ENCODE measurements at places on chromosomes 6 and 20.

DNA sequence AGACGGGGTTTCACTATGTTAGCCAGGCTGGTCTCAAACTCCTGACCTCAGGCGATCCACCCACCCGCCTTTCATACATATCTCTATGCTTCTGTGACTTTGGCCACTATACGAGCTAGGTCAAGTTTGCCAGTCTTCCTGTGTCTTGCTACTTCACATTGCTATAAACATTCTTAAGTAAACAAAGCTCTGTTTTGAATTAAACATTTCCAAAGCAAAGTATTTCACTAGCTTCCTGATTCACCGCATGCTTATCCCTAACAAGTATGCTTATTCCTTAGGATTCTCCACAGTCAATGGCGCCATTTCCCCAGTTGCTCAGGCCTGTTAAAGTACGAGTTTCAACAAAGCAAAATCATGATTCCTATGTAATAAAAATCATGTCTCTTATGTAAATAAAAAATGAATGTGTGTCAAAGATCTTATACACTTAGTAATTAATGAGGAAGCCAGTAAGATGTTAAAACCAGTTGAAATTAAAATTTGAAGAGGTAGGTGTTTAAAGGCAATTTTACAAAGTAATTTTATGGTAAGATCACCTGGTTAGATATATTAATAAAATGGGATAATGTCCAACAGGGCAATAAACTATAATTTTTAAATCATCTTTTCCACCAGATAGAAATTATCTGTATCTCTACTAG is 88.5 kb downstream of the PRKN start:
- no peak for DNase-seq

DNA sequence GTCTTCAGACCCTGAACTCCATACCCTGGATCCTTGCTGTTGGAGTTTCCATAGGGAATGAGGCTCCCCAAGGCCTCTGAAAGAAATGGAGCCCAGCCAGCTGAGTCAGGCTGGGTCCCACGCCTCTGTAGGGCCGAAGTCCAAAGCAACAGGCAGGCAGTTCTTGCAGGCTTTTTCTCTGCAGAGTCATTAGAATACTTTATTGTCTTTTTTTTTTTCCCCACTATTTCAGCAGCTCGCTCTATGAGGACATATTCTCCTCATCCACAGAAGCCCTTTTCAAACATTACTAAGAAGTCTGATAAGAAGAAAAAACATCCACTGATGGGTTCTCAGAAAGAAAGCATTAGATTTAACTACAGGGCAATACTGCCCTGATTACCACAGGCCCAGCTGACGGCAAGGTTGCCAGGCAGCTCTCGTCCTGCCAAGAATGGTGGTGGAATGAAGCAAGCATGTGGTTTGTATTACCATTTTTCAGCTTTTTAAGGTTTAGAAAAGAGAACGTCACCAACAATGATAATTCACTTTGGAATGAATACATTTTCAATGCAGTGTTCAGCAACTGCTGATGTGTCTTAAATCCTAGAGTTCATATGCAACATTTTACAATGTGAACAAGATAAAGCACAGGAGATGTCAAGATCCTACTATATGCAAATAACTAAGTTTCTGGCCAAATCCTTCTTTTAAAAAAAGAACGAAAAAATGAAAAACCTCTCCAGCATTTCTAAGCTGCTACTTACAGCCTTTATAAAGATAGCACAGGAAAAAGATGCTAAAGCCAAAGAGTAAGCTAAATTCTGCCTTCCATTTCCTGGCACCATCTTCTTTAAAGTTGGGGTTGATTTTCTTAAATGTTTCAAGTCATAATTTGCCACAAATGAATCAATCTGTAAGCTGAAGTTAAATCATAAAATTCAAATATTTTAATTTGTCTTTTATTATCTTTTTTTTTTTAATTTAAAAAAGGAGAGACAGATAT is 223.6 kb upstream of the CITED2 start:
- DNase-seq: no peak

GRCh38 chr20:38065764-38066375 is 32.3 kb downstream of the RPRD1B start:
- DNase-seq: no peak

DNA sequence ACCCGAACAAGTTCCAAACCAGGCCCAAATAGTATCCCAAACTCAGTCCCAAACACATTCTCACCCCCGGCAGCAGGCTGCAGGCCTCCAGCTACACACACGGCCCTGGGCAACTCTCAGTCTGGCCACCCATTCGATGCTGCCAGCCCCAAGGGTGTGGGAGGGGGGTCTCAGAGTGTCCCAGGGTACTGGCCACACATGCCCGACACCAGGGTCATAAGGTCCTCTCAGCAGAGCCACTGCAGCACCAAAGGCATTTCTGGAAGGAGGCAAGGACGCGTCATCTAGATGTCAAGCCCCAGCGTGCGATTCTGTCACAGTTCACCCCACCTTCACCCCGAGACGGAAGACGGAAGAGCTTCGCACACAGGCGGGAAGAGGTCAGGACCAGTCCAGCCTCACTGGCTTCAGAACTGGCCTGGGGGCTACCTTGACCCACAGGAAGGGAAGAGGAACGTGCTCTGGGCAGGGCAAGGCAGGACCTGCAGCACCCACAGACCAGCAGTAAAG is 9.5 kb downstream of the MYL9 start:
- DNase-seq: no peak

DNA sequence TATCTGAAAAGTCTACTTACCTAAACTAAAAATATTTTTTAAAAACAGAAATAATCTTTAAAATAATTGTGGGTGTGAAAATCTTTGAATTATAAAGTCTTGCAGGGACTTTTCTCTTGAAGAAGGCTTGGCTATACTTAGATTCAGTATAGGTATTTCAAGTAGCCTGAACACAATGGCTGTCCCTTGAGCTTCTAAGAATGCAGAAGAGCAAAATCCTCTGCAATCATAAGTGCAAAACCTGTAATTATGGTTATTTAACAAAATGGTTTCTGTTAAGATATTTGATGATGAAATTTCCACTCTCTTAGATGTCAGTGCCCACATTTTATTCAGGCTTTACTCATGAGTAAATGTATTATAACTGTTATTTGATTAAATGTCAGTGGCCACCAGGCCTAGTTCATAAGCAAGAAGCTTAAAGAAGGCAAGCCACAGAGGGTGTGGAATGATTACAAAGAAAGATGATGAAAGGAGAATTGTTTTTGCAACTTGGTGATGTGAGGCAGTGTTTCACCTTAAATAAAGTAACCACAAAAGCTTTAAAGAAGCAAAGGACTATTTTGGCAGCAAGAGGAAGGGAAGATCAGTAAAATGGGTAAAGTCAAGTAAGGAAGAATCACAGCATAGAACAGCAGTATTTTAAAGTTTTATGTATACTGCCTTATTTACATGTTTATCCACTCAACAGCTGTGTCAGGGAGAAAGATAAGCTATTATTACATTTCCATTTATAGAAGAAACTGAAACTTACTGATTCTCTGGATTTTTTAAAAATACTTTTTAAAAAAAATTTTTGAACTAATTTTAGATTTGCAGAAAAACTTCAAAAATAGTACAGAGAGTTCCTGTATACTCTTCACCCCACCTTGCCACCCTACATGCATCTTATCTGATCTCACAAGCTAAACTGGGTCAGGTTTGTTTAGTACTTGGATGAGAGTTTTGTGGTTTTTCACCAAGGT is 351.2 kb upstream of the RUNX2 start:
- no peak for DNase-seq

GRCh38 chr6:97292671-97293070 is 9.7 kb upstream of the MMS22L start:
- no peak for DNase-seq

GRCh38 chr6:117544716-117545115 is 57.6 kb downstream of the GOPC start:
- no peak for DNase-seq
